ENCODE measurements at places on chromosomes 5 and 9. TPM values are rescaled to one million over a fixed set of nuclear protein-coding genes. Genes with fewer than 3 reads are reported as not detected.

The SHROOM1 gene
- 0.49 TPM for total RNA-seq

The ST6GALNAC6 gene
- total RNA-seq: 127 TPM

The FOXD4L6 gene
- total RNA-seq: not detected

The OMD gene
- total RNA-seq: not detected

DNA sequence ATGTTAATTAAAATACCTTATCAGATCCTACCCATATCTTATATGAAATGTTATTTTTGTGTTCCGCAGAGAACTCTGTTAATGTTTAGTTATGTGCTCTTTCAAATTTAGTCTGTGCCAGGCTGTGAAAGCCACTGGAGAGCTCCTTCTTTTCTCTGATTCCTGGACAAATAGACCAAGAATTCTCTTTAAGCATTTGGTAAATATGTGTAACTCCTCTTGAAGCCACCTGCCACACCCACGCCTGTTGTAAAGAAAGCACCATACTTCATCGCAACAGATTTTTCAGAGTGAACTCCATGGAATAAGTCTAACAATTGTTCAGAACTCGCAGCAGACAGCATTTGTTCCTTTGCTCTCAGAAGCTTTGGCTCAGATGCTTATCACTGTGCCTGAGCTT is 301.1 kb downstream of the FAM170A start:
- DNase-seq: no peak
- no peaks in the 10 kb centered on the region for H3K36me3 ChIP-seq
- H3K27ac ChIP-seq: no peak overlapping the region
- H3K27me3 ChIP-seq: no peaks in the 10 kb centered on the region

DNA sequence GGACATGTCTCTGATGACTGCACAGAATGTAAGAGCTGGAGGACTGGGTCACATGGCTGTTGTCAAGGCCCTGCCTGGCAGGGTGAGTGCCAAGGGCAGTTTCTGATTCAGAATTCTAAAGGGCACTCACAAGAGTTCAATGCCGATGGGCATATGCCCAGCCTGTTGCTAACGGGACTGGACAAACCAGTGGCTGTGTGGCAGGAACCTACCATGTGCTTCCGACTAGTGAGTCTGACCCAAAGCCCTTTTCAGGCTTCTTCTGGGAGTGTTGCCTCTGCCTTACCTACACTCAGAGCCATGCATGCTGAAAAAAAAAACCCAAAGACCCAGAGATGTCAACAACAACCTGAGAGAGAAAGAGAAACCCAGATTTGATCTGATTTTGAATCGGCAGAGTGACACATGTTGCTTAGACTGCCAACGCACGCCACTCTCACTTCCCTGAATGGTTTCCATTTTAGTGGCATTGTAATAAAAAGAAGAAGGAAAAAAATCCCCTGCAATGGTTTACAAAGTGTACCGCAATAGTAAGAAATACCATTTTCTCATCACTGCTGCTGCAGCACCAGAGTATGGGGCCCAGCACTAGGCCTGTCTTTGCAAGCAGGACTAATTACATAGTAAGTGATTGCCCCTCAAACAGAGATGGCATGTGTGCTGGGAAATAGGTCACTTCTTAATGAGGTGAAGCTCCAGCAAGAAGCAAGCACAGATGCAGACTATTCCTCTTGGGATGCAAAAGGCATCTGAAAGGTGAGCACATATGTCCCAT is 194.3 kb downstream of the PALM2AKAP2 start:
- H3K27ac ChIP-seq: no peak overlapping the region
- no peaks in the 10 kb centered on the region for H3K36me3 ChIP-seq
- peaks cover 33% of the 10 kb centered on the region for H3K4me1 ChIP-seq
- peak; percentile 18 for DNase-seq

DNA sequence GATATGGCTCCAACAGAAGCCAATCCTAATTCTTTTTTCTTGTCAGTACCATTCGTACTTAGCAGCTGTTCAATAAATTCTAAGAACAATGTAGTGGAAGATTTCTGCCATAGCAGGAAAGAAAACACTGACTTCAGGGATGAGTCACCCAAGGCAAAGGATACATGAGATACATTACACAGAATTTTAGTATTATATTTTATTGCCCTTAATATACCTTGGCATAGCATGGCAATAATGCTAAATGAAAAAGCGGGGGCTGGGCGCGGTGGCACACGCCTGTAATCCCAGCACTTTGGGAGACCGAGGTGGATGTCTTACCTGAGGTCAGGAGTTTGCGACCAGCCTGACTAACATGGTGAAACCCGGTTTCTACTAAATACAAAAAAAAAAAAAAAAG is 619.1 kb upstream of the DAB2 start:
- no peak overlapping the region for H3K4me3 ChIP-seq
- H3K4me1 ChIP-seq: no peaks in the 10 kb centered on the region
- H3K36me3 ChIP-seq: no peaks in the 10 kb centered on the region
- no peak for DNase-seq

GRCh38 chr9:76717176-76717575 is 47.1 kb upstream of the PCA3 start:
- H3K4me1 ChIP-seq: no peaks in the 10 kb centered on the region
- no peak for DNase-seq
- no peaks in the 10 kb centered on the region for H3K27me3 ChIP-seq
- H3K4me3 ChIP-seq: no peak overlapping the region

DNA sequence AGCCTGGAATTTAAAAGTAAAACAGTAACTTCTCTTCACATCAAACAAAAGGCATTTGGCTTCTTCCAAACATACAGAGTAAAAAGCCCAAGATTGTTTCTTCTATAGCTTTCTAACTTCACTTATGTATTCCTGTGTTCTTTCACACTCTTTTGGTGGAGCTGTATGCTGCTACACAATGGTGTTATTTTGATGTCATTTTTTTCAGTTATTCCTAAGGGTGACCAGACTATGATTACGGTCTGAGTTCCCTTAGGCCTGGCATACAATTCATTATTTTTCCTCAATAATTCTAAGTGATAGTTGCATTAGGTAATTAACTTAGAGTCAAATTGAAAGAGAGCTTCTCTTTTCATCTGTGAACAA is 66.3 kb upstream of the IL7R start:
- peaks cover 88% of the 10 kb centered on the region for H3K4me1 ChIP-seq
- H3K27me3 ChIP-seq: no peaks in the 10 kb centered on the region
- H3K4me3 ChIP-seq: no peak overlapping the region
- H3K36me3 ChIP-seq: no peaks in the 10 kb centered on the region
- peak overlapping the region; percentile 34 for H3K27ac ChIP-seq

GRCh38 chr5:120528609-120529008 is 64.5 kb downstream of the PRR16 start:
- no peak overlapping the region for H3K27ac ChIP-seq
- no peak for DNase-seq
- H3K4me1 ChIP-seq: no peaks in the 10 kb centered on the region
- H3K36me3 ChIP-seq: no peaks in the 10 kb centered on the region

GRCh38 chr9:22053178-22053577 is 44.1 kb upstream of the CDKN2B start:
- H3K27me3 ChIP-seq: no peaks in the 10 kb centered on the region
- H3K4me3 ChIP-seq: no peak overlapping the region
- no peaks in the 10 kb centered on the region for H3K36me3 ChIP-seq
- DNase-seq: no peak
- H3K4me1 ChIP-seq: peaks cover 30% of the 10 kb centered on the region
- H3K27ac ChIP-seq: no peak overlapping the region

GRCh38 chr5:39577529-39577928 is 152.7 kb upstream of the DAB2 start:
- H3K4me1 ChIP-seq: peaks cover 10% of the 10 kb centered on the region
- H3K36me3 ChIP-seq: no peaks in the 10 kb centered on the region
- no peaks in the 10 kb centered on the region for H3K27me3 ChIP-seq
- no peak overlapping the region for H3K27ac ChIP-seq

- H3K4me1 ChIP-seq: peaks cover 17% of the 10 kb centered on the region
- no peaks in the 10 kb centered on the region for H3K27me3 ChIP-seq
- H3K4me3 ChIP-seq: no peak overlapping the region
- H3K36me3 ChIP-seq: peaks cover 76% of the 10 kb centered on the region
- H3K27ac ChIP-seq: no peak overlapping the region
Observed at GRCh38 chr5:172102913-172103626, 85.0 kb downstream of the STK10 start.

GRCh38 chr9:108019821-108020220 is 530.3 kb upstream of the KLF4 start:
- DNase-seq: no peak

GRCh38 chr5:21154526-21154925 is 1166.5 kb upstream of the CDH18 start:
- H3K27me3 ChIP-seq: no peaks in the 10 kb centered on the region
- H3K4me3 ChIP-seq: no peak overlapping the region
- H3K4me1 ChIP-seq: no peaks in the 10 kb centered on the region
- H3K27ac ChIP-seq: no peak overlapping the region
- H3K36me3 ChIP-seq: no peaks in the 10 kb centered on the region
